Kasumi-1 (cell line): ENCODE measurements at places on chromosomes 3 and 15.

DNA sequence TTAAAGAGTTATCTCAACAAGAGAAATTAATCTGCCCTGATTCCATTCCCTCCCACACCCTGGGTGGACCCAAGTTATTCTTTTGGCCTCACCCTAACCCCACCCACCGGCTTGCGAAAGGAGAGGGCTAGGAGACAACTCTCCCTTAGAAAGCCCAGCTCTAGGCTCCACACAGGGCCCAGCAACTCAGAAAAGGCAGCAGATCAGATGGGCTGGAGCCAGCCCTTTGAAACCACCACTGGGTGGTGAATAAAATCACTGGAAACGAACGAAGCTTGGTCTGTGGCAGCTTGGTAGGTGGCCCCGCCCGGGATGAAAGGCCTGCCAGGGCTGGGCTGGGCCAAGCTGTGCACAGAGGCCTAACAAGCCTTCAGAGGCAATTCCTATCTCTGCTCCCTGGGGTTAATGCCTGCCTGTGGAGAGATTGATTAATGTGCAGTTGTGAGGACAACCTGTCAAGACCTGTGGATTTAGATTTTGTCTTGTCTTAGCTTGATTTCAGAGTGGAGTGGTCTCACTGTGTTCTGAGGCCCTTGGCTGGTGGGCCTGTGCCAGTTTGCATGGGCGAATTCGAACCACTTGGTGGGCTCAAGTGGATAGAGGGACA is 38.8 kb downstream of the BHLHE40 start:
- no peak for DNase-seq

DNA sequence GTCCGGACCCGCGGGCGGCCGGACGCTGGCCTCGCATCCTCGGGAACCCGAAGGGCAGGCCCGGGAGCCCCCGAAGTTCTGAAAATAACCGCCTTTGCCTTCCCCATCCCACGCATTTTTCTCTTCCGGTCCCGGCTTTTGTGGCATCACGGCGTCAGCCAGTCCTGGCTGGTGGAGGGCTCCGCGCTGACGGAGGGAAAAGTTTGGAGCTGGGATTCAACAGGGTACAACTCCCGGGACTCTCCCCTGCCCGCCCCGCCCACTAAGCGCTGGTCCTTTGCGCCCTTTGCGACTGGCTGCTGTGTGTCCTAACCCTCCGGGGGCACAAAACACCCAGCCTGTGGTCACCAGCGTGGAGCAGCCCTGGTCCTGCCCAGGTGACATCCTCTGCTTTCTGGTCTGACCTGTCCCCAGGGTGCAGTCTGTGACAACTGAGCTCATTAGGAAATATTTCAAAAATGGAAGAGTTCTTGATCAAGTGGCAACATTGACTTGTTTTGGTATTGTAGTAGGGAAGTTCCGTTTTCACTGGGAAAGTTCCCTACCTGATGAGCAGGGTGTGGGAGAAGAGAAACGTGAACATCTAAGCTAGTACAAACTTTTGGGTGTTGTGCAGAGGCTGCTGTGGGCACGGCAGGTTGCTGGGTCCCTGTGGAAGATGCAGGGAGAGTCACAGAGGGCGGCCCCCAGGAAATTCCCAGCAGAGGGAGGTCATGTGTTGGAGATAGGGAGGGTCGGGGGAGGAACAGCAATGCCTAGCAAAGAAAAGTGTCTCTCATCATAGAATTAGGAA is 775 bp downstream of the ARNT2 start:
- DNase-seq, result no peak

DNA sequence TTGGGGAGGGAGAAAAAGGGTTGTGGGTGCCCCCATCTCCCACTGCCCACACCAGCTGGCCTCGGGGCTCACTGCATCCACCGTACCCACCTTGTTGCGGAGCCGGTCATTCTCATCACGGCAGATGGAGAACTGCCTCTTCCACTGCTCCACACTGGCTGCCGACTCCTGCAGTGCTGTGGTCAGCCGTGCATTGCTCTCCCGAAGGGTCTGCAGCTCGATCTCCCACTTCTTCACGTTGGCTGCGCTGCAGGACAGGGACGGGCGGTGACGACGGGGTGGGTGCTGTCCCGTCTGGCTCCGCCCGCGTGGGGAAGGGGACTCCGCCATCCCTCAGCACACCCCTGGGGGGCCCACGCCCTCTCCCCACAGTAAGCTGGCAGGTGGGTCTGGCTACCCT is 45.1 kb downstream of the WHAMM start:
- DNase-seq, result no peak

GRCh38 chr3:62007036-62007435 is 366.3 kb downstream of the FEZF2 start:
- DNase-seq, result no peak

GRCh38 chr15:63473749-63473998 is 30.7 kb upstream of the USP3 start:
- DNase-seq, result no peak

- DNase-seq, result no peak
Measured at GRCh38 chr3:16908016-16908807, 23.5 kb downstream of the PLCL2 start.

DNA sequence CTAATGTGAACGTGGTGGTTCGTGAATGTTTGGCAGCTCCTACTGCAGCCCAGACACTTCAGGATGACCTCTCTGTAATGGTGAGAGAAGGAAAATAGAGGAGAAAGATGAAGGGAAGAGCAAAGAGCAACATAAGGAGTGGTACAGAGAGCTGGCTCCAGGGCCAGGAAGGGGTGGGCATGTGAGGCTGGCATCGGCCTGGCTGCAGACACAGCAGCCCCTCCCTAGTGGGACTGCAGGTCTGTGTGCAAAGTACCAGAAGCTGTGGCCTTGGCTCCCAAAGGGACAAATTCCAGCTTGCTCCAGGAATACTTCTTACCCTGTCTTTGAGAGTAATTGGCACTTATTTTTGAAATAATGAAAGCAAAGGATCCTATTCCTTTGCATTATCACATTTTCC is 10.0 kb downstream of the FSTL1 start:
- DNase-seq, result no peak

DNA sequence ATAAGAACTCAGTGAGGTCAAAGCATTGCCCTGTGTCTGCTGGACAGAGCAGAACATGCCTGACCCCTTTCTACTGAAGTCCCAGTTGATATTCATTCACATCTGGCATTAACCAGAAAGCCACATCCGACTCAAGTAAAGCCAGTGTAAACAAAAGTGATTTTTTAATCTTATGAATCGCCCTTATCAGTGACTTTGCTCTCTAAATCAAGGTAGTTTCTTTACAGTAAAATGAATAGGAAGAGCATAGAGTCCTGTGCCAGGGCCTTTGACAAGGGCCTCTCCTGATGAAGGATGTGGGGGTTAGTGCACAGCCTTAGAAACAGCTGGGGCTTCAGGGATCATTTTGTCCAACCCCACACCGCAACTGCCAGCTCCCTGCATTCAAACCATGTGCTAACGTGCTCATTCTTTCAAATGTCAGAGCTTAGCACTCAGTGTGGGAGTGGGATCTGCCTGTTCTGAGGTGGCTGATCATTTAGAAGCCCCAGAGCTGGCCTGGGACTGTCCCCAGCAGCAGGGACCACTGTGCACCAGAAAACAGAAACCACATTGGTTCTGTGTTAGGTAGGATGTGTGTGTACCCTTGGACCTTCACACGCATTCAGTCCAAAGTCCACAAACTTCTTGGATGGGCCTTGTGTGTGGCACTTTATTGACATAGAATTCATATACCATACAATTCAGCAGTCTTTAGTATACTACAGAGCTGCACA is 55.3 kb downstream of the CCR4 start:
- no peak for DNase-seq

DNA sequence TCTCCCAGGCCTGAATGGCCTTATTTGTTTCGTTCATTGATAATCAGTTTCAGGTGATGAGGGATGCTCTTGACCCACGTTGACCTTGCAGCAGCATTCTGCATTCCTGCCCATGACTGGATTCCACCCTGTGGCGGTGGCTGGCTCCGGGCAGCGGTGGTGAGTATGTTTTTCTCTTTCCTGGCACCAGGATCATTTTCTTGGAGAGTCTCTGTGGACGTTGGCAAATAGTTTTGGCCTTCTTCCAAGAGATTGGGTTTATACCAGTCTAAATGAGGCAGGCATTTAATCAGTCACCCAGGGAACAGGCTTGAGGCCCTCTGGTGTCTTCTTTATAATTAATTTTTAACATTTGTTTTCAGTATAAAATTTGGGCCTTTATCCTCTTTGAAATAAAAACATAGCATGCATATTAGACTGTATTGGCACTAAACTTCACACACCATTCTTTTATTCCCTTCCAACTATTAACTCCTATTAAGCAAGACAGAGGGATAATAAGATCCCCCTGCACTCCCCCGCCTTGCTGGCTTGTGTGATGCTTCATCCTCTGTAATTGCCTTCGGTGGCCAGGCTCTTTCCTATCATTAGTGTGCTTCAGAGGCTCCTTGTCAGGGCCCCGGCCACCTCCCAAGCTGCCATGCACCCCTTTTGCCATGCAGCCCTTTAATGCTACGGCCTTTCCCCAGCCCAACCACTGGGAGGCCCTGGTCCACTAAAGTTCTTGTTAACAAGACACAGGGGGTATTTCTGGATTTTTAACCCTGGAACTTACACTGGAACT is 176.2 kb upstream of the TOPAZ1 start:
- no peak for DNase-seq

DNA sequence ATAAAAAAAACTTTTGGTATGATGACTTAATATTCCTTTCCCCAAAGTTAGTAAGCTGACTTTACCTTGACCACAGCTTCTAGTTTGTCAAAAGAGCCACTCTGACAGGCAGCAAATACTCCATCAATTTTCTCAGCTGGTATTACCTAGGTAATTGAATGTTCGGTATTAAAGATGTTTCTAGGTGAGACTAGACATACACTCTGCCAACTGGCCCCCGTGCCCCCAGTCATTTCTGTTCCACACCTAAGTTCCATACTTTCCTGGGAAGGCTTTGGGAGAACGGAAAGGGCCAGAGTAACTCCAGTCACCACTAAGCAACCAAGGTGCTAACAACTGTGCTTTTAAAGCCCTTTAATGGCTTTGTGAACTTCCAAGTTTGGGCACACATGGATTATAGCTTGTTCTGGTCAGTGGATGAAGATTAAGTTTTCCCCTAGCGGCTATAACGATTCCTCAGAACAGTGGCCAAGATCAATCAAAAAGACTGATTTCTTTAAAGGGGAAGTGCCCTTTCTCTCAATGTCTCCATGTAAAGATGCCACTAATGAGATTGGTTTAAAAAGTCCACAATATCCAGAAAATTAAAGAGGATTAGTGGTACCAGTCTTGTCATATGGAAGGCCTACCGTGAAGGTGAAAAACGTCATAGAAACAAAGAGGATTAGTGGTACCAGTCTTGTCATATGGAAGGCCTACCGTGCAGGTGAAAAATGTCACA is 7.0 kb downstream of the EIF4A2 start:
- peak; percentile 58 for DNase-seq

- DNase-seq, result no peak
Measured at GRCh38 chr15:69311319-69311721, 12.6 kb downstream of the PAQR5 start.

GRCh38 chr3:195147649-195148080 is 123.3 kb downstream of the XXYLT1 start:
- no peak for DNase-seq

GRCh38 chr15:65771870-65772269 is 20.2 kb downstream of the DENND4A start:
- DNase-seq, result no peak

DNA sequence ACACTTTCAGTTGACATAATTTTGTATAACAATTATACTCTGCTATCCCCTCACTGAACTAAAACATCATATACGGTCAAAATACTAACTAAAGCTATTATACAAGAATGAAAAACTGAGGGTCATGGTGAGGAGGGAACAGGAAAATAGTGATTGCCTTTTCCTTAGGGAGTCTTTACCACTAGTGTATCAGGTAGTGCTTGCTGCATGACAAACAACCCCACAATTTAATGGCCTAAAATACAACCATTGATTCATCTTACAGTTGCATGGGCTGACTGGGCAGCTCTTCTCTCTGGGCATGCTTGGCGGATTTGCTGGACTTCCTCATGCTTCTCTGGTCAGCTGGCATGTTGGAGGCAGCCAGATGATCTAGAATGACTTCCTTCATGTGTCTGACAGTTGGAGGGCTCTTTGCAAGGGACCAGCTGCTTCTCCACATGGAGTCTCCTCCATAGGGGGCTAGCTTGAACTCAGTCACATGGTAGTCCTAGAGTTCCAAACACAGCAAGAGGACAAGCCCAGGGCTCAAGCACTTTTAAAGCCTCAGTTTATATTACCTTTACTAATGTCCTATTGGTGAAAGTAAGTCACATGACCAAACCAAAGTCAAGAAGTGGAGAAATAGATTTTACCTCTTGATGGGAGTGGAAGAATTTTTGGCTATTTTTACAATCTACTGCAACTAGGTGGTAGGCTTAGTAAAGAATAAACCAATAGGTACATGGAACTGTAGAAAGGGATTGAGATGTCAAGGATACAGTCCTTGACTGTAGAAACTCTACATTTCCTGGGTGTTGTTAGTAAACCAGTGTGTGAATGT is 18.8 kb downstream of the THAP10 start:
- DNase-seq, result no peak

- no peak for DNase-seq
Measured at GRCh38 chr3:192947421-192947820, 29.8 kb upstream of the MB21D2 start.

- DNase-seq, result no peak
Measured at GRCh38 chr3:49134471-49135265, 1.8 kb upstream of the LAMB2 start.

GRCh38 chr3:89787485-89787884 is 680.1 kb downstream of the EPHA3 start:
- DNase-seq, result no peak

GRCh38 chr15:81293728-81294515 is 30.0 kb downstream of the STARD5 start:
- peak; percentile 90 for DNase-seq

- no peak for DNase-seq
Measured at GRCh38 chr3:162398554-162398953, 901.9 kb downstream of the OTOL1 start.

- no peak for DNase-seq
Measured at GRCh38 chr15:67745073-67746006, 80.0 kb upstream of the SKOR1 start.

- DNase-seq, result no peak
Measured at GRCh38 chr3:134294302-134295280, 43.9 kb upstream of the RYK start.

- no peak for DNase-seq
Measured at GRCh38 chr15:57129064-57129463, 210.6 kb downstream of the TCF12 start.

GRCh38 chr15:90062462-90062932 is 39.8 kb downstream of the IDH2 start:
- DNase-seq, result no peak

DNA sequence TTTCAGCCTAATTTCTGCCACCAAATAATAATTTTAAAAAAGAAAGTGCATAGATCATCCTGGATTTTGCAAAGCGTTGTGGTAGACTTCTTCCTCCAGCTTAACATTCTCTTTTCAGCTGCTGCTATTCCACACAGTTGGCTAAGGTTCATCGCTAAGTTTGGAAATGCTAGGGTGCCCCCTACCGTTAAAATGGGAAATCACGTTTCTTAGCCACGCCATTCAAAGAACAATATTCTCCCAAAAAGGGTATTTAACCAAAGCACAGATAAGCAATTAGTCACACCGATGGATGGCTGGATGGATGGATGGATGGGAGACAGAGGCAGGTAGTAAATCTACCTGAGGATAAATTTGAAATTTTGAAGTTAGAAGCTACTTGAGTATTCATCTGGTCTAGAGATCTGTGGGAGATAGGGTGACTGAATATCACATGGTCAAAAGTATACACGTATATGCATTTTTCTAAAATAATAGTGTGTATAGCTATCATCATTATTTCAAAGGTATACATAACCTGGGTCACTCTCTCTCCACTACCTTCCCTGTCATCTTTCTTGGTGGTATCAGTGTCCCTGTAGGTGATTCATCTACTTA is 67.2 kb downstream of the EFHB start:
- peak; percentile 82 for DNase-seq

- no peak for DNase-seq
Measured at GRCh38 chr15:54605043-54605442, 591.7 kb downstream of the RSL24D1 start.
